ENCODE measurements at places on chromosomes 1 and 21. TPM values are rescaled to one million over a fixed set of nuclear protein-coding genes. Genes with fewer than 3 reads are reported as not detected.
A peak's percentile ranks its signal among the peaks of the same experiment; 100 is the strongest.

Gene LCE3E
- not detected for polyA plus RNA-seq

Gene PDZK1
- 192 TPM for polyA plus RNA-seq

DNA sequence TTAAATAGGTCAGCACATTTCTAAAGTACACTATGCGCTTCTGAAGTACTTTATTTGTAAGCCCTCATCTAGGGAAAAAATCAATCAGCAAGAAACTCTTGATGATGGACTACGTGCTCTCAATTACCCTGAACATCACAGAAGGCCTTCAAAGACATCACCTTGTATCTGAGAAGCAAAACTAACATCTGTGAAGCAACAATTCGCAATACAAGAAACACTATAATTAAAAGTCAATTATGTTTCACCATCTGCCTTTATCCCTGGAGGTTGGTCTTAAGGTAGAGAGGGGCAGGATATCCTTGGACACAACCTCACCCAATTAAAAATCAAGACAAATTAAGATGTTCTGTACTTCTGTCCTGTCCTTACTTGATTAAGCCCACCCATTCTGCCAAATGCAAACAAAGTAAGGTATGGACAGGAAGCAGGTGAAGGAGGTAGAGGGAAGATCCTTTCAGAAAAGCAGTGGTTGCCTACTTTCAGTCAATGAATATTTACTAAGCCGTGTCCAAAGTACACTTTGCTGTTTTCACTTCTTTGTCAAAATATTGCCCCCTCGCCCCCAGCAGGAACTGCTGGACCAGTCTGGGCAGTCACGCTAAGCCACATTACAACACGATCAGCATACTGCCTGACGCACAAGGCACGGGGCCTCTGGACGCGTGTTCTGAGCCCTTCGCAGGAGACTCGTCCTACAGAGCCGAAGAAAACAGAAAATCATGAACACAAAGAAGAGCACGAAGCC is 887 bp downstream of the SLC19A2 start:
- peak; percentile 48 for DNase-seq

- no peak for DNase-seq
Measured at GRCh38 chr21:28758883-28759242, 233.8 kb downstream of the LTN1 start.

GRCh38 chr1:182147136-182147820 is 85.8 kb upstream of the ZNF648 start:
- no peak for DNase-seq

Gene REG4
- 0.52 TPM for polyA plus RNA-seq

Gene ADGRL2
- 180 TPM for polyA plus RNA-seq

DNA sequence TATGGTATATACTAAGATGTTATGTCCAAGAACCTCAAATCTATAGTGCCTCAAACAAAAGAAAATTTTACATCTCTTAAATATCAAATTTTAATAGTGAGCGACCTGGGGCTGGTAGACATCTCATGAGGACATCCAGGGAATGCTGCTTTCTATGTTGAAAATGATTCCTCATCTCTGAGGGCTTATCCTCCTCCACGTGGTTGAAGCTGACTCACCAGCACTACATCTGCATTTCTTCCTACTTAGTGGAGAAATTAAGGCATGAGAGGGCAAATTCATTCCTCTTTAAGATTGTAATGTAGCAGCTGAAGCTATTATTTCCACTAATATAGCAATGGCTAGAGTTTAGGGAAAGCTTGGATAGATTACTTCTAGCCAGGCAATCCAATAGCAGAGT is 529.5 kb downstream of the COL11A1 start:
- no peak for DNase-seq

Gene FAM78B
- 1.5 TPM for polyA plus RNA-seq

Gene SH2D1B
- 0.13 TPM for polyA plus RNA-seq

Gene PDC
- polyA plus RNA-seq, result 0.35 TPM

GRCh38 chr1:155713075-155713474 is 24.2 kb downstream of the DAP3 start:
- no peak for DNase-seq

Gene CNR2
- polyA plus RNA-seq, result 0.08 TPM

GRCh38 chr1:174075245-174075692 is 53.1 kb upstream of the RC3H1 start:
- no peak for DNase-seq

DNA sequence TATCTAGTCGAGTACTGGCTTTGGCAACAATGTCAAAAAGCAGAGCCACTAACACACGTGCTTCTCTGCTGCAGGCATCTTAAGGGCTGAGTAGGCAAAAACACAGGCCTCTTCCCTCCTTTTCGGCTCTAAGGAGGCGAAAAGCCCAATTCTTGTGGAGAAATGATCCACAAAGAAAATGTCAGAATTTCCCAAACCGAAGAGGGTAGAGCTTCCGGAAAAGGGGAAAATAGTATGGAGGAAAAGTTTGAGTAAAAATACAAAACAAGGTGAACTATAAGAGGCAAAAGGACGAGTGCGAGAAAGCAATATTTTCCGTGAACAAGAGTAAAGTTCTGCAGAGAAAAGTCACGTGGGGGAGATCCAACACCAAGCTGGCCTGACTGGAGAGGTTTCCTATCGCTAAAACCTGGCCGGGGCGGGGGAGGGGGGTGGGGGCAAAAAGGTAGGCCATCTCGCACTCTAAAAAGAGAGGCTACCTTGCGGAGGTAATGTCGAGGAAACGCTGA is 551 bp downstream of the ZRANB2 start:
- peak; percentile 28 for DNase-seq

- no peak for DNase-seq
Measured at GRCh38 chr1:246245541-246245940, 261.5 kb downstream of the SMYD3 start.

Gene NECAP2
- 65.7 TPM for polyA plus RNA-seq

Gene C2CD4D
- polyA plus RNA-seq, result 0.20 TPM

Gene MSH4
- polyA plus RNA-seq, result 0.60 TPM

DNA sequence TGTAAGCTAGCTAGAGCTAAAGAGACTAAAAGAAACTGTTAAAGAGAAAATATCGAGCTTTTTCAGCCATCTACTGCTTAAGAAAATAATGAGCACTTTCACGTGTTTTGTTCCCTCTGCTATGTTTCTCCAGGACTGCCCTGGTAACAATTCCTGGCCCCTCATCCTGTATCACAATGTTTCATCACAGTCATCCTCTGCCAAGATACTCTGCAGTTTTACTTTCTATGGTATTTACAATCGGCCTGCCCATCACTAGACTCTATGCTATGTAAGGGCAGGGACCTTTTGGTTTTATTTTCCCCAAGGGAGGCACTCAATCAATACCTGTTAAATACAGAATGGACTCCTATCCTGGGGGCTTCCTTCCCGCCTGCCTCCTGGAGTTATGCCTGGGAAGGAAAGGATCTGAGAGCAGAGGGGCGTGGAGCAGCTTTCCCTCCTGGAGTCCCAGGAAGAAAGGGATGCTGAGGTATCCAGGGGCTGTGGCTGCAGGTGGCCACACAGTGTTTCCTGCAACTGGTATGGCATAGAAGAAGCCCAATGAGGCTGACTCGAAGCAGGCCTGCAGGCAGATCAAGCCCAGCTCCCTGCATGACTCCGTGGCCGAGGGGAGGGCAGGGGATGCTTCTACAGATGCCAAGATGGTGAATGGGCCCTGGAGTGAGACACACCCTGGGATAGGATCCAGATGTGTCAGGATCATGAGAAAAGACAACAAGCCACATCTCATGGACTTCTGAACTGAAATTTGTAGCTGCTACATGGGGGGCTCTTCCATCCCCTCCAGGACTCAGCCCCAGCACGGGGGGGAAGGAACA is 52.9 kb downstream of the MATN1 start:
- DNase-seq, result no peak

Gene KIAA1614
- 7.2 TPM for polyA plus RNA-seq

GRCh38 chr1:66984491-66984890 is 59.7 kb downstream of the MIER1 start:
- DNase-seq, result no peak

GRCh38 chr1:209364716-209365115 is 218.8 kb upstream of the CAMK1G start:
- DNase-seq, result no peak

Measured in left kidney (tissue), 8 donors.